ENCODE measurements at places on chromosomes 7 and 10.

DNA sequence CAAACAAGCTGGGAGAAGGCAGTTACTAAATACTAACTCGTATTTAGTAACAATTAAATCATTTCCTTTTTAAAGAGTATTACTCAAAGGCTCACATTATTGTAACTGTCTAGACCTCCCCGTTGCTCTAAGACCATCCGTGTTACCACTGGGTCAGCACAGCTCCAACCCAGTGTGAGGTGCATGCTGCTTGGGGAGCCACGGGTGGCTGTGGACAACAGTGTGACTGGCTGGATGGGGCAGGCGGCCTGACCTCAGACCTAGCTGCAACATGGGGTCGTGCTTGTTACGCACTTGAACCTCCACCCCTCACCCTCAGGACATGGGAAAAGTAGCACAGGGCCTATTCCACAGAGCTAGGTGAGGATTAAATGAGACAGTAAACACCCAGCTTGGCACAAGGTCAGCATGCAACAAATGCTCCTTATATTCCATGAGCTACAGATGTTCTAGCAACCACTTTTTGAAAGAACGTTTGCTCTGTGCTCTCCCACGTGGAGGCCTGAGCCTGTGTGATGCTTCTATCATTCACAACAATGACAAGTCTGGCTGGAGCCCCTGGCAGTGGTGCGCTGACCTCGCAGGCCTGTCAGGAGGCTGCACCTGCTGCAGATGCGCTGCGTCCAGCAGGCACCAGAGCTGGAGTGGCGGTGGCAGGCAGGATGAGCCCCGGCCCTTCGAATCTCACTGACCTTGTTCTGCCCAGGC lies 135.7 kb downstream of the PKD1L1 start:
- DNase-seq: no peak

DNA sequence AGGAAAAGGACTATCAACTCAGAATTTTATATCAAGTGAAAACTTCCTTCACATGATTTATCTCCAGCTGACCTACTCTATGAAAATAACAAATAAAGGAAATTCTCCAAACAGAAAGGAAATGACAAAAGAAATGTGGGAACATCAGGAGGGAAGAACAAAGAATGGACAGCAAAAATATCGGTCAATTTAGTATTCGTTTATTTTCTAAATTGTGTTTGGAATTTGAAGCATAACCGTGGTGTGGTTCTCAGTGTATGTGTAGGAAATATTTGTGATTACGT lies 8.7 kb downstream of the WDR37 start:
- no peak for DNase-seq

GRCh38 chr7:94005753-94006152 lies 1.6 kb upstream of the BET1 start:
- no peak for DNase-seq

DNA sequence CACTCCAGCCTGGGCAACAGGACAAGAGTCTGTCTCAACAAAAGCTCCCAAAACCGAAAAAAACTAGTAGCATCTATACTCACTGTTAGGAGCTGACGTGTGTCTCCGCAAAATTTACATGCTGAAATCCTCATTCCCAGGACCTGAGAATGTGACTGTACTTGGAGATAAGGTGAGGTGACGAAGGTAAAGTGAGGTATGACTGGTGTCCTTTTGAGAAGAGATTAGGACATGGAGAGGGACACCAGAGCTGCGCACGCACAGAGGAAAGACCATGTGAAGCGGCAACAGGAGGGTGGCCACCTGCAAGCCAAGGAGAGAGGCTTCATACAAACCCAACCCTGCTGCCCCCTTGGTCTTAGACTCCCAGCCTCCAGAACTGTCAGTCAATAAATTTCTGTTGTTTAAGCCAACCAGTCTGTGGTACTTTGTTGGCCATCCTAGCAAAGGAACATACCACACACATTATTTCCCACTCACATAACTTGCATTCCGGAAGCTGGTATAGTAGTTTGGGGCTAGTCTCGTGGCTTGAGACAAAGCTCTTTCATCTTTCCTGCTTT lies 1154.0 kb upstream of the CELF2 start:
- no peak for DNase-seq

DNA sequence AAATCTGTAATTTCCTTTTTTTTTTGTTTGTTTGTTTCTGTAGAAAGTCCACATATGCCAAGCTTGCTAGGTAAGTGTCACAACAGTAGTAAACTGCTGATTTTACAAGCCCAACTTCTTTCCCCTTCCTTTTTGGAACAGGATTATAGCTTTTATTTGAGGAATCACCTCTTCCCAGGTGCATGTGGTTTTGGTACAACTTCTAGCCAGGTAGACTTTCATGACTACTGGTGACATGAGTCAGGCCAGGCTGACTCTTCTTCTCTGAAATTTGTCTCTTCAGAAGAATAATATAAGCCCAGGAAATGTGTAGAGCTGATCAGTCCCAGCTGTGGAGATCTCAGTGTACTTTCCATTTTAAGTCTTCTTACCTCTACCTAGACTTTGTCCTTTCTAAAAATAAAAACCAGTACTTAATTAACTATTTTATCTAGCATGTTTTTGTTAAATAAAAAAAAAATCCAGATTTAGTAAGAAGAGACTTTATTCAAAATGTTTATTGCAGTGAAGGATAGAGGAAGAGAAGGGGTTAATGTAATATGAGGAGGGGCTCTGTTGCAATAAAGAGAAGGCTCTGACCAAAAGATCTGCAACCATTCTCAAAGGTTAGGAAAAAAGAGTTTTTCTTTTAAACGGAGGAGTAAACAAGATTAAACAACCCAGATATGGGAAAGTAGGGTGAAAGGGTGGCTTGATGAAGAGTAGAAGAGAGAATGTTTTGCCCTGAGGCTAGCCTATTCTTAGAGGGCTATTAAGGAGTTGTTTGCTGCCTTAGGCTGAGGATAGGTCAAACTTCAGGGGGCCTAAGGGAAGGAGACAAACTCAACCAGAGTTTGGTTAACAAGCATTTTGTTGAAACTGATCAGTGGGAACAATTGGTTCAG lies 664.2 kb downstream of the SORCS1 start:
- no peak for DNase-seq

Data from HEK293T (cell line).